ENCODE measurements at places on chromosomes 2 and 18. TPM values are rescaled to one million over a fixed set of nuclear protein-coding genes. Genes with fewer than 3 reads are reported as not detected.

TNFRSF11A gene
- 22.9 TPM for total RNA-seq

DSG1 gene
- not detected for total RNA-seq

GRCh38 chr2:120237491-120237902 lies 14.3 kb upstream of the TMEM185B start:
- no peak for DNase-seq

SNRPD1 gene
- 173 TPM for total RNA-seq

GRCh38 chr2:135818937-135819610 lies 17.9 kb downstream of the LCT start:
- DNase-seq = peak; percentile 24

GRCh38 chr2:1744446-1745170 lies at the start of gene PXDN:
Gene PXDN (minus strand): TSS chr2:1744515. CDS start chr2:1744455, 60 bp downstream.
- DNase-seq = no peak

HOXD1 gene
- not detected for total RNA-seq

GKN2 gene
- not detected for total RNA-seq

DNA sequence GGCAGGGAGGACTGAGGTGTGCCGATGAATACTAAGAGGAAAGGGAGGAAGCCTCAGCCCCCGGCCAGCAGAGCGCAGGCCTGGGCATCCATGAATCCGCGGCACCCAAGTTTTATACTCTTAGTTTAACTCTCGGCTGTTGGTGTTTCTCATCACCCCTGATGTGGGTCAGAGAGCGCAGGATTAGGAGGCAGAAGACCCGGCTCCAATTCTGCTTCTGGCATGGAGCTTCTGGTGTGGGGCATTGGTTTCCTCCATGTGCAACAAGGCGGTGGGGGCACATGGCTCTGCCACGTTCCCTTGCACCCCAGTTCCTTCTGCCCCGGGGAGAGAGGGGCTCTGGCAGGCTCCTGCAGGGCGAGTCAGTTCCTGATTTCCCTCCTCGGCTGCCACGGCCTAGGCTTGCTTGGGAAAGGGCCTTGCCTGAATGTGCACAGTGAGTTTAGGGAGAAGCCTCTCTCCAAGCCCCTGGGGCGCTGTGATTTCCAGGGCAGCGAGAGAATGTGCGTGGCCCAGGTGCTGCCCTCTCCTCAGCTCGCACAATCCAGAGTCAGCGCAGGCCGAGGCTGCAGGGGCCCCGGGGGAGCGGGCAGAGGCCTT lies 36.2 kb upstream of the DNMT3A start:
- DNase-seq = no peak

FOXD4L1 gene
- total RNA-seq = 0.32 TPM
